ENCODE measurements at places on chromosomes 2 and 18.

DNA sequence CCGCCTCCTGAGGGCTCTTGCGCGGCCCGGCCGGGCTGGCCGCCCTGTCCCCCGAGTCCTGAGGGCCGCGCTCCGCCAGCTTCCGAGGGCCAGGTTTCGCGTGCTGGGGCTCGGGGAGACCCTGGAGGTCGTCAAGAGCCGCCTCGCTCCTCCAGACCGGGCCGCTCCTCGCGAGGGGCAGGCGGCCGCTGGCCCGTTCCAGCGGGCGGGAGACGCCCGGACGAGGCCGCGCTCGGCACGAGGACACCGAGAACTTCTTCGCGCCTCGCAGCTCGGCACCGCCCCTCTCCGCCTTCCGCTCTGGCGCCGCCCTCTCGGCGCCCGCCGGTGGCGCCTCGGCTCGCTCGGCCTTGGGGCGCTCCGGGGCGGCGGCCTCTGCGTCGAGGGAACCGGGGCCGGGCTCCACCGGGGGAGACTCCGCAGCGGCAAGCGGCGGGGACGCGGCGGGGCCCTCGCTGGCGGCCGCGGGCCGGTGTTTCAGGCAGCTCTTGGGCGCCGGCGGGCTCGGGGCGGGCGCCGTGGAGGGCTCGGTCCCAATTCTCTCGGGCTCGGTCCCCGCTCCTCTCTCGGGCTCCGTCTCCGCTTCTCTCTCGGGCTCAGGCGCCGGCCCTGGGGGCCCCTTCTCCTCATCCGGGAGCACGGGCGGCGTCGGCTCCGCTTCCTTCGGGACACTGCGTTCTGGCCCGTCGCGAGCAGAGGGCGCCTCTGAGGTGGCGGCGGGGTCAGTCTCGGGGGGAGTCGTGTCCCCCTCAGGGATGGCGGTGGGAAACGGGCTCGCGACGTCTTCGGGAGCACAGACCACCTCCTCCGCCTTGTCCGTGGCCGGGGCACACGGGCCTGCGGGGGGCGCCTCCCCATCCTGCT is 91.6 kb upstream of the MGAT4A start:
- DNase-seq, result peak; percentile 75

DNA sequence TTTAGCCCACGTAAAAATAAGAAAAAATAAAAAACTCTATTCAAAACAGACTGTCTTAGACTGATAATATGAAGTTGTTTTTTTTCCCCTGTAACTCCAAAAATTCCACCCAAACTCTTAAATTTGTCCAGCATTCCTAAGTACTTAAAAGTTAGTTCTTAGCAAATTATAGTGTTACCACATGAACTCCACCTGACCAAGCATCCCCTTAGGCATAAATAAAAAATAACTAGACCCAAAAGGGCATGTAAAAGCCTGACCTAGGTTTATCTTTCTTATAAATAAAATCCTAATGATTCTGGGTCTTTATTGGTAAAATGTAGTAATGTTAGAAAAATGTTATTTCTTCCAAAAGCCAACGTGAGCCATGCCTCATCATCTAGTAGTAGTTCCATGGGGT is 54.3 kb downstream of the TTC21B start:
- no peak for DNase-seq

GRCh38 chr2:171334946-171335345 is 98.8 kb downstream of the METTL8 start:
- DNase-seq, result no peak

- DNase-seq, result no peak
Measured at GRCh38 chr18:12305930-12306629, 2.0 kb upstream of the TUBB6 start.

DNA sequence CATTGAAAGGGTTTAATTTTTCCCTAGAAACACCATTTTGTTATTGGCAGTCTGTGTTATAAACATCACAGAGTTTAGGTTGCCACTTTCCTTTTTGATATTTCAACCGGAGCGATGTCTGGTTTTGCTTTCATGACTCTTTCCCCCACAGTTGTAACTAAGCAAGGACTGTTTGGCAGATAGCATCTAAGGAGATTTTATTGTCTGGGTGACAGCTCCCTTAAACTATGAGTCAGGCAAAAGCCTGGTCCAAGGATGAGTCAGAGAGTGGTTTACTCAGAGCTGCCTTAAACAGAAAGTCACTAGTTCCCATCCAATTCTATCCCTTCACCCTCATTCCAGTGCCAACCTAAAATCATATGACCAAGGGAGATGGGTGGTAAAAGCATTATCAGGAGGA is 341.6 kb upstream of the VWC2L start:
- DNase-seq, result no peak

DNA sequence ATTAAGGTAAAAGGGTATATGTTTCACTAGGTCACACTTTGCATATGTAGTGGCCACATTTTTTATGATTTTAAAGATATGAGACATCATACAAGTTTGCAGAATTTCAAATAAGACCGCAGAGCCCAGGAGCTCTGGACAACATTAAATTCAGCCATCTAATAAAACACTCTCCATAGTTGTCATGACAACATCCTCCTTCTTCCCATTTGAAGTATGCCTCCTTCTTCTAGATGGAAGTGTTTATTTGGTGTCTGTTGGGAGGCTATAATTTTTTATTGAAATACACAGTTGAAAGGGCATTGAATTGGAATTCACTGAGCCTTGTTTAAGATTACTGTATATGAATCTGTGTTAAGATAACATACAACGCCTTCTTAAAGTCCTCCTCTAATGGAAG is 467.3 kb downstream of the CMPK2 start:
- no peak for DNase-seq

GRCh38 chr2:172107690-172108586 is 5.2 kb upstream of the DLX2 start:
- DNase-seq, result no peak

- no peak for DNase-seq
Measured at GRCh38 chr2:143262389-143262788, 133.2 kb downstream of the ARHGAP15 start.

DNA sequence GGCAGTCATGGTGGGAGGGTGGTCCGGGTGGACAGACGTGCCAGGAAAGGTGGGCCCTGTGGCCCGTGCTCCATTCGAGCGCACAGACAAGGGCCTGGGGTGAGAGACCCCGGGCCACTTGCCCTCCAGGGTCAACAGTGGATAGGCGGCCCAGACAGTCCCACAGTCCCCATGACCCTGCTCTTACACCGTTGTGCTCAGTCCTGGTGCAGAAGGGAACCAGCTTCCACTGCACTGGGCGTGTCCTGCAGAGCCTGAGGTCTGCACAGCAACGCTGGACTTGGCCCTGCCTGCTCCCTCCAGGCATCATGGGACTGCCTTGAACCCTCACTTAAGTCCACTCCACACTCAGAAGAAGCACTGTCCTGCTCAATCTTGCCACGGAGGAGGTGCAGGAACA is 52.0 kb downstream of the PXDN start:
- no peak for DNase-seq

- DNase-seq, result peak; percentile 59
Measured at GRCh38 chr2:241617431-241618154, 19.4 kb downstream of the THAP4 start.

DNA sequence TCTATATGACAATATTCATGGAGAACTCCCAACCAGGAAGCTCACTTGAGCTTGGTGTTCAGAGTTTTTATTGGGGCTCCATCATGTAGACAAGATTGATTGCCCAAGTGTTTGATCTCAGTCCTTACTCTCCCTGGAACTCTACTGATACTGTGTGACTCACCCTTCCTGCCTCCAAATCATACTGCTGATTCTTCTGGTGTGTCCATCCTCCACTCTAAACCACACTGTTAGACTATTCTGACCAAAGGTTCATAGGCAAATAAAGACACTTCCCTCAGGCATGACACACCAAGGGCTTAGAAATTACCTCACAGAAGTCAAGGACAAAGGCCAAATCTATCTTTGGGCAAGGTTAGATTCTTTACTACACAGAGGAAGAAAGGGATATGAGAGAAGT is 107.9 kb upstream of the CDH20 start:
- DNase-seq, result no peak

DNA sequence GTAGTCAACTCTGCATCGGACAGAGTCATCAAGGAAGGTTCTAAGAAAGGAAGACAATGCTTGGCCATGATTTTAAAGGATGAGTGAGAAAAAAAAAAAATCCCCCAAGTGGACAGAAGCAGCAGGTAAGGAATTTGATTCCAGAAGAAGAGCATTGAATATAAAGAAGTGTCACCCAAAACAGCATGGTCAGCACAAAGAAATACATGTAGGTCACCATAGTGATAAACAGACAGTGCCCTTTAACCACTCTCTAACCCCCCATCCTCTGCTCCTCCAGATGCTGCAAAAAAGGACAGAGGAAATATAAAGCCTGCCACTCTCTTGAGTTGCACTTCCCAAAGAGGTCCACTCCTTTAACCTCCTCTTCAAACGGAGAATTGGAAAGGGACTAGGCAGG is 23.4 kb downstream of the FEZ2 start:
- DNase-seq, result no peak

- DNase-seq, result no peak
Measured at GRCh38 chr2:6545336-6545735, 320.4 kb downstream of the CMPK2 start.

DNA sequence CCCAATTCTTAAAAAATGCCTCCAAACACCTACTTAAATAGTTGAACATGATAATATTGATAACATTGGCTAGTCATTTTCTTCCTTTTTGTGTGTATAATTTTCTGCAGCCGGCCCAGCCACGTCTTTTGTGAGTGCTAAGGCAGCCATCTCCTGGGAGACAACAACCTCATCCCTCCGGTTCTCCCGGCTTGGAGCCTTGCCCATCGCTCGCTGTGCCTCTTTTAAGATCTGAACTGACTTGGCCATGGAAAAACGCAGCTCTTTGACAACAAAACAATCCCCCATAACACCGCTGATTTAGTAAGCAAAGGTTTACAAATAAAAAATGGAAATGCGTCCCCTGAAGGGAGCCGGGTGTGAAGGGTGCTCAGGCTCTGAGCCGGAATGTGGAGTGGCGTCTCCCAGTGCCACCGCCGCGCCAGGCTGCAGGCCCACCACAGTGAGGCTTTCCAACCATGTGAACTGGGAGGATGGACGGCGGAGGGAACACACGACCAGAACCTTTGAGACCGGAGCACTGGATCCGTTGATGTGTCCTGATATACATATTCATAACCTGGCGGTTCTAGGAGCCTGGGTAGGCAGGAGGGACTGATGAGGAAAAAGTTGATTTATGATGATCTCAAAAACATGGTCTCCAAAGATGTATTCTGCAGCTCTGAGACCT is 87.4 kb downstream of the SMIM21 start:
- no peak for DNase-seq

DNA sequence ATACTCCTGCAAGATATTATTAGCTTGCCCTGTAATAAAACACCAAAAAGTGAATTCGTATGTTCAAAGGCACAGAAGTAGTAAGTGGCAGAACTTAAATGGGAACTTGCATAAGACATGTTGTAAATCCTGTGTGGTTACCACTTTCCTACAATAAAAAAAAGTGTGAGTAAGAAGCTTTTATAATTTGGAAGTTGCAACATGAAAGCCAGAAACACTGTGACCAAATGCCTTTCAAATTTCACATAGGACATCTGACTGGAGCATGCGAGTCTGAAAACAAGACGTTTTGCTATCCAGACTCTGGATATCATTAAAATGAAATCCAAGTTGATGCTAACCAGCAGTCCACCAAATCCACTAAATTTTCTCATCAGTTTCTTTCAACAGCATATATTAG is 886.2 kb upstream of the NRXN1 start:
- DNase-seq, result no peak

DNA sequence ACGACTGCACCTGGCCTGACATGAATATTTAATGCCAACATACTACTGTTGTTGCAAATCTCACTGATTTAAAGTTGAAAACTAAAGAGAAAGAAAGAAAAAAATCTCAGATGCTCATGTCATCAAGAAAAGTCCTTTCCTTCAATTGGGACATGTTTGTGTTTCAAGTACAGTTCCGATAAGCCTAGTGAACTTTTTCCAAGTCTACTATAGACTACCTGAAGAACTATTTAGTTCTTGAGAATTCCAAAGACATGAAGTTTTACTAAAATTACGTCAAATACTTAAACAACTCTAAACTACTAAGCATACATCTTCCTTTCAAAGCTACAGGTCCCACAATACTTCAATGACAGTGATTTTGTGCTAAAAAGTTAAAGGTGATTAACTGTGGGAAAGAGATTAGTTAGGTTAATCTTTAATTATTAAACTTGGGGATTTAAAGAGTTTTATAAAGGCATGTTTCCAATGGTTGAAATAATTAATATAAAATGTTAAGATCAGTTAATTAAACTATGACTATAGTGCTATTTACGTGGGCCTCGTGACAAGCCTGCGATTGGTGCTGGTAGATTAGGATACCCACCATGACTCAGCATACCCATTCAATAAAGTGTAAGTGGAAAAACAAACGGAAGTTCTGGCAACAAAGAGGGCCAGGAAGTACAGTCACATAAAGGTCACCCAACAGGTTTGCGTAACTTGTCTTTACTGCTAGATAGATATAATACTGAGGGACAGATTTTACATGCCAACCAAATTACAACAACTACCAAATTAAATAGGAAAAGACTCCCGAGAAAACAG is 55.5 kb downstream of the SEPTIN10 start:
- no peak for DNase-seq

DNA sequence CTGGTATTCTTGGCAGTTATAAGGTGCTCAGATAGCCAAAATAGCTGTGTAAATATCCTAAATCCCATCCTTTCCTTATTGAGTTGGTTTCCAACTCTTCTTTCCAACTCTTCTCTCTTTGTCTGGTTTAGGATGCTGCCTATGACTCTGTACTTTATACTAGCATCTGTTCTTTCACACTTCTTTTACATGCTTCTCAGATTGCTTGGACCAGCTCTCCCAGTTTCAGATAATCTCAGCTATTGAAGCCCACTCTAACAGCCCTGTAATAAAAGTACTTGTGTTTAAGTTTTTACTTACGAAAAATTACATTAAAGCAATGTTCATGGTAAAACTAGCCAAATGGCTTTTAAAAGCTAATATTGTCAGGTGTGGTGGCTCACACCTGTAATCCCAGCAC is 14.7 kb upstream of the LHCGR start:
- no peak for DNase-seq

GRCh38 chr2:230060672-230061293 is 7.9 kb downstream of the SLC16A14 start:
- no peak for DNase-seq

GRCh38 chr2:195477996-195478382 is 179.0 kb upstream of the SLC39A10 start:
- no peak for DNase-seq

GRCh38 chr2:62293490-62294271 is 97.8 kb downstream of the B3GNT2 start:
- DNase-seq, result peak; percentile 60

- DNase-seq, result peak; percentile 43
Measured at GRCh38 chr2:43210467-43211303, 15.7 kb downstream of the ZFP36L2 start.

DNA sequence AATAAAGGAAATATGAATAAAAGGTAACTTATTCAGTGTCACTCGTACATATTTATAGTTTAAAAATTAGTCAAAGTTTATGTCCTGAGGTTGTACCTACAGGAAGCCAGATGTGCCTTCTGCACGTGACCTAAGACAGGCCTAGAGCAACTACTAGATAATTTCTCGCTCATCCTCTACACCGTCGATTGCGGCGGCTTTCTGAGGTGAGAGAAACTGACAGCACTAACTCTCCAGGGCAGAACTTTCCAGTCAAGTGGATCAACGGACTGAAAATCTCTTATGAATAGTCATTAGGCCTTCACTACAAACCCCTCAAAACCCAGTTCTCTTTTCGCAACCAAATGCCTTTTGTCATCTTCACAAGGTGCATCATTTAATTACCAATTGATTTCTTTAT is 54.2 kb downstream of the ZEB2 start:
- DNase-seq, result no peak

GRCh38 chr18:58114766-58115165 is 70.7 kb downstream of the NEDD4L start:
- DNase-seq, result no peak
